ENCODE measurements at places on chromosomes 11 and 22.
A peak's percentile ranks its signal among the peaks of the same experiment; 100 is the strongest.

GRCh38 chr22:19046719-19047609 is 75.2 kb downstream of the DGCR2 start:
- DNase-seq = no peak

- no peak for DNase-seq
Measured at GRCh38 chr22:40193429-40194421, 16.0 kb downstream of the TNRC6B start.

DNA sequence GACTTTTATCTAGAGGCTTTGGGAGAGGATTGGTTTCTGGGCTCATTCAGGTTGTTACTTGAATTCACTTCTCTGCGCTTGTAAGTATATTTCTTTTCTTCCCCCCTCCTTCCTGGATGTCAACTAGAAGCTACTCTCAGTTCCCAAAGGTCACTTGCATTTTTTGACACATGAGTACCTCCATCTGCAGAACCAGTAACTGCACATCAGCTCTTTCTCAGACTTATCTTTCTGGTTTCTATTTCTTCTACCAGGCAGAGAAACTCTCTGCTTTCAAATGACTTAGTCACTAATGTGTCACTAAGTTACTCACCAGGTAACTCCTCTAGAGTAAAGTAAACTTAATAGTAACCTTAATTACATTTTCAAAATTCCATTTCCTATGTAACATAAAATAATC is 773.0 kb upstream of the LUZP2 start:
- no peak for DNase-seq

DNA sequence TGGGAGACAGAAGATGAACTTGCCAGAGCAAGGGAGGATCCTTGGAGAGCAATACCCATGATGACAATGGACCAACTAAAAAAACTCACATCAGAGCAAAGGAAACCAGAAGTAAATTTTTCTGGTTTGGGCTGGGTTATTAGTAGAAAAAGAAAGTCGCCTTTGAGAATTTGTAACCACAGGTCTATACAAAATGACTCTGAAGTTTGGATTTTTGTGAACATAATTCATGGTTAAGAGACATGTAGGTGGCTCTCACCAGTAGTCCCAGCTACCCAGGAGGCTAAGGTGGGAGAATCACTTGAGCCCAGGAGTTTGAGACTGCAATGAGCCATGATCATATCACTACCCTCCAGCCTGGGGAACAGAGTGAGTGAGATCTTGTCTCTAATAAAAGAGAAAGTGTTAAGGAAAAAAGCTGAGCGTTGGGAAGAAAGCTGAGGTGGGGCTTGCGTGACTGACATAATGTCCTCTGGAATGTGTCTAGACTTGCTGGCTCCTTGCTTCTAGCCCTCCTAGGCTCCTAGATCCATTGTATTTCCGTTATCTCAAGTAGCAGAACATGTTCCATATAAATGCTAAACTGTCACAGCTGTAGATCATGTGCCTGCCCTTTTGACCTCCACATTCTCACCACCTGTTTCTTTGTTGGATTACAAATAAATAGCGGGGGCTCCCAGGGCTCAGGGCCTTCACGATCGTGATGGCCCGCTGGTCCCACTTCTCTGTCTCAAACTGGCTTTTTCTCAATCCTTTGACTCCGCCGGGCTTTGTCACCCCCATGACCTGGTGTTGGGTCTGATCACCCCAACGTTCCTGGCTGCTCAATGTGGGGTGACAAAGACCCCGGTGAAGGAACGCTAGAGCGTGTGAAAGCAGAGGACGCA is 56.2 kb upstream of the SC5D start:
- no peak for DNase-seq

DNA sequence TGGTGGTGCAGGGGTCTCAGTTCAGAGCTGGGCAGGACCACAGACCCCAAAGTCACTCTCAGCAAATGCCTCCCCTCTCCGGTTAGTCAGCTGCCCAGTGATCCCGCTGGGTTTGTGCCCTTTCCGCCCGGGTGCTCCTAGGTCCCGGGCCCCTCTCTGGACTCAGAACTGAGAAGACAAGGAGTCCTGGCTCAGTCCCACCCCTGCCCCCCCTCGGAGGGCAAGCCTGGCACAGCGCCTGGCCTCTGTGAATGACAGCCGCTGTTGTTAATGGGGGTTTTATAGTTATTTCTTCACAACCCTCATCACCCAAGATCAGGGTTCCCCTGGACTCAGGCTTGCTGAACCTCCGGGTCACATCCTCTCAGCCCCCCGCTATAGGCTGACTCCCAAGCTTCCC is 47.6 kb downstream of the ELFN2 start:
- DNase-seq = peak; percentile 46

DNA sequence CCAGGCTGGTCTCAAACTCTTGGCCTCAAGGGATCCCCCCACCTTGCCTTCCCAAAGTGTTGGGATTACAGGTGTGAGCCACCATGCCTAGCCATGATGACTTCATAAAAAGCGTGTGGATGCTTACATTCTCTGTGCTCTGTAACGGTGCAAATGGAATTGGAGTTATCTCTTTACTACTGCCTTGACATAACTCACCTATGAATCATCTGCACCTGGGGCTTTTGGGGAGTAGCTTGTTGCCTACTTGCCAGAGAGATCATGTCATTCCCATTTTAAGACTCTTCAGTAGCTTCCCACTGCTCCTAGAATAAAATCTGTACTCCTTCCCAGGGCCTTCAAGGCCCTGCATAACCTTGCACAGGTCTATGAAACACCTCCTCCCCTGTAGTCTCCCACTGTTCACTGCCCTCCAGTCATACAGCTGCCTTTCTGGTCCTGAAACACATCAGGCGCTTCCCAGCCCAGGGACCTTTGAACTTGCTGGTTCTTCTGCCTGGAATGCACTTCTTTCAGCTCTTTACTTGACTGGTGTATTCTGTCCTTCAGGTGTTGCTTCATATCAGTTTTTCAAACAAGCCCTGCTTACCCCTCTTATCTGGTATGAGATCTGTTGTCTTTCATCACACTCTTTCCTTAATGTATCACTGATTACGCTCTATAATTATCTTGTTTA is 19.6 kb upstream of the MOGAT2 start:
- DNase-seq = no peak

GRCh38 chr11:16434036-16434435 is 77.7 kb upstream of the SOX6 start:
- DNase-seq = no peak

- no peak for DNase-seq
Measured at GRCh38 chr11:34332524-34332923, 25.3 kb downstream of the ABTB2 start.
